ENCODE measurements at places on chromosomes 5 and 9.
A peak's percentile ranks its signal among the peaks of the same experiment; 100 is the strongest.

GRCh38 chr9:20985851-20986600 lies 45.4 kb downstream of the HACD4 start:
- DNase-seq, result no peak

DNA sequence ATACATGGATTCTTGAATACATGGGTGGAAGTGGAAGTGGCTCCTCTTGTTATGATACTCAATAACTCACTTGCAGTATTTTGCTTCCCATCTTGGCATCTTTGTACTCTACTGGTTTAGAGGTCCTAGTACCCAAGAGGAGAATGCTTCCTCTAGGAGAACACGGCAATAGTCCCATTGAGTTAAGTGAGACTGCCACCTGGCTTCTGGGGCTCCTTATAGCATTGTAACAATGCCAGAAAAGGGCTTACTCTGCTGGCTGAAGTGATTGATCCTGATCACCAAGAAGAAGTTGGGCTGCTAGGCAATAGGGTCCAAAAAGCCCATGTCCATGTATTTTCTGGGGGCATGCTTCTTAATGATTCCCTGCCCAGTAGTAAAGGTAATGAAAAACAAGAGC lies 627.6 kb upstream of the SGCD start:
- DNase-seq, result no peak

- peak; percentile 31 for DNase-seq
These were observed 2.1 kb downstream of the ANP32B start for GRCh38 chr9:97985058-97985861.

DNA sequence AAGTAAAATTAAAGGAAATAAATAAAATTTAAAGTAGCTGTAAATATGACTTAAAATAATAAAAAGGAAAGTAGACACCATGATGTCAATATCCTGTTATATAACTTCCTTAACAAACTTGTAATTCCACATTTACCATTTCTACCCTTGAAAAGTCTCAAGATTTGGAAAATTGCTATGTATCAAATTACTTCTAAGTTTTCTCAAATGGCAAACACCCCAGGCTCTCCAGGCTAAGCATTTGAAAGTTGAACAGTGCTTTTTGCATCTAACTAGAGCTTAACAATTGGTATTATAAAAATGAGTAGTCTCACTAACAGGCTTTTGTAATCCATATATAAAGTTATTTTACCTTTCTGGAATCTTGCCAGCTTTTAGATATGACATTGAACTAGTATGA lies 41.5 kb upstream of the MACIR start:
- DNase-seq, result no peak

GRCh38 chr5:139389701-139390638 lies at the start of gene MZB1:
MZB1 (minus strand) TSS chr5:139389913; CDS start chr5:139389856, 57 bp downstream.
- no peak for DNase-seq

GRCh38 chr9:107176436-107177151 lies 106.5 kb upstream of the RAD23B start:
- peak; percentile 81 for DNase-seq

DNA sequence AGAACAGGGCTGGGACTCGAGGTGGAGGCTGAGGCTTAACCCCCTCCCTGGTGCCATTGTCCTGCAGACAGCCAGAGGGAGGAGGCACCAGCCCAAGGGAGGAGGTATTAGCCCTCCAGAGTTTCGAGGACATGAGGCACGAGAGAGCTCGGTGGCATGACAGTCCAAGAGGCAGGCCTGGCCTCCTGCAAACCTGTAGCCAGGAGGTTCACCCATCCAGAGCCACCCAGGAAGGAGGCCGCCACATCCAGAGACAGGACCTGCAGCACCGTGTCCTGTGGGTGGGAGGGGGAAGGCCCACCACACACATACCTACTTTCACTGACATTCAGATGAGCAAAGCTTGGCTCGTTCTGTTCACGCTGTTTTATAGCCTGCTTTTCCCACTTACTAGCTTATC lies 75.2 kb upstream of the ADAMTS2 start:
- DNase-seq, result no peak

GRCh38 chr9:84898188-84898587 lies 228.7 kb downstream of the NTRK2 start:
- no peak for DNase-seq

- peak; percentile 62 for DNase-seq
These were observed 678 bp downstream of the SLC2A6 start for GRCh38 chr9:133477992-133478850.

DNA sequence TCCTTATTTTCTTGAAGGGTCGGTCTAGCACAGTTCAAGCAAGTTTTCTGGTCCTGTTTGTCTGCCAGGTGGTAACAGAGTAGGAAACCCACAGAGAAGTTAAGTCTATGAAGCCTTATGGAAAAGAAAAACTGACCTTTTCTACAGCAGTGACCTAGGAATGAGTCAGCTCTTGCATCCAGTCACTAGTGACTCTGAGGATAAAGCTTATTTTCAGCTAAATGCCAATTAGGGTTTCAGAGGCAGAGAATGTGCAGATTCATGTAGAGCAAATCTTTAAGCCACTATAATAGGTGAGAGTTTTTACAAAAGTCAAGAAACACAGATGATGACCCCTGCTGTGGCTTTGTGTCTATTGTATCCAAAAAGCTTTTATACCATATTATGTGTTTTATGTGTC lies 100.7 kb downstream of the CWC27 start:
- DNase-seq, result peak; percentile 75

DNA sequence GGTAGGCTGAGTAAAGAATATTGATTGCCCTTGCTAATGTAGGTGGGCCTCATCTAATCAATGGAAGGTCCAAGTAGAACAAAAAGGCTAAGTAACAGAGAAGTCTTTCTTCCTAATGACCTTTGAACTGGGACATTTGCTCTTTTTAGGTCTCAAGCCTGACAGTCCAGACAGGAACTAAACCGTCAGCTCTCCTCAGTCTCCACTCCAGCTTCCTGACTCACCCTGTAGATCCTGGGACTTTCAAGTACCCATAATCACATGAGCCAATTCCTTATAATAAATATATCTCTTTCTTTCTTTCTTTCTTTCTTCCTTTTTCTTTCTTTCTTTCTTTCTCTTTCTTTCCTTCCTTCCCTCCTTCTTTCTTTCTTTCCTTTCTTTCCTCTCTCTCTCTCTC lies 479.5 kb upstream of the PAPPA start:
- peak; percentile 32 for DNase-seq

DNA sequence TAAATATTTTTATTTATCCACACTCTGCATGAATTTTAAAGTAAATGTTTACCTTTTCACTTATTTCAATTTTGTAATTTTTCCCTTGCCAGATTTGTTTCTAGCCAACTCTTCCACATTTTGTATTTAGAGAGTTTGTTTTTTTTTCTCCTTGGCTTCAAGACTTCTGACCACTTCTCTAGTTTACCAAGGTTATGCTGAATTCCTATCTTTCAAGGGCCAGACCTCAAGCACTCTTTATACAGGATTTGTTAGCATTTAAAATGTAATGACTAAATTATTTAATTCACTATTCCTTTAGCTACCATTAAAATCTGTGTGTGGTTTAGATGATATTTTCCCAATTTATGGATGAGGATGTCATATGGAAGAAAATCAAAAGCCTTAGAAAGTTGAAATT lies 42.5 kb downstream of the MEF2C start:
- no peak for DNase-seq

DNA sequence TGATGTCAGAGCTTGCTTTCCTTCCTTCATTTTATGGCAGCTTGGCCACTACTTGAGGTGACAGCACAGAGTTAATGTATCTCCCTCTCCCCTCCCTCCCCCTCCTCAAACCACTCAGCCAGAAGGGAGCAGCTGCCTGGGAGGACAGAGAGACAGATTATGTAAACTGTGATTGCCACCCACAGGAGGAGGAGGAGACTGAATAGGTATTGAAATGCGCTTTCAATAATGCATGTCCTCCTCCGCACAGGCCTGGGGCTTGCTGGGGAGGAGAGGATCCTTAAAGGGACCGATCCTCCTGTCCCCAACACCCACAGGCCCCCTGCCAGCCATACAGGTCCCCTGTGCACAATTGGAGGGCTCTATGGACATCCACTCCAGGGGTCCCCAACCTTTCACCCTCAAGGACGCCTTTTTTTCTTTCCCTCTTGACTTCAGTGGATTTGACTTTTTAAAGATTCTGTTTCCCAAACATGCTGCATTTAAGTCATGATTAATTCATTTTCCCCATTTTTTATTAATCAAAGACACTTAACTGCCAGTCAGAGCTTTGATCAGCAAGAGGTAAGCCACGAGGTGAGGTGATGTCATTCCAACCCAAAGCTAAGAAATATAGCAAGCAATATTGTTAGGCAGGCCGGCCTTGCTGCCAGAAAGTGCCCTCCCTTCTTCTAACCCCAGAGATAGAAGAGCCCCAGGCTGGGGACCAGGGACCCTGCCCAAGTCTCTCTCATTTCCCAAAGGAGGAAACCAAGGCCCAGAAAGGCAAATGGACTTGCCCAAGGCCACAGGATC lies 47.5 kb upstream of the CPLX2 start:
- no peak for DNase-seq

- DNase-seq, result peak; percentile 81
These were observed 72.0 kb downstream of the ZFAND5 start for GRCh38 chr9:72292874-72293607.

DNA sequence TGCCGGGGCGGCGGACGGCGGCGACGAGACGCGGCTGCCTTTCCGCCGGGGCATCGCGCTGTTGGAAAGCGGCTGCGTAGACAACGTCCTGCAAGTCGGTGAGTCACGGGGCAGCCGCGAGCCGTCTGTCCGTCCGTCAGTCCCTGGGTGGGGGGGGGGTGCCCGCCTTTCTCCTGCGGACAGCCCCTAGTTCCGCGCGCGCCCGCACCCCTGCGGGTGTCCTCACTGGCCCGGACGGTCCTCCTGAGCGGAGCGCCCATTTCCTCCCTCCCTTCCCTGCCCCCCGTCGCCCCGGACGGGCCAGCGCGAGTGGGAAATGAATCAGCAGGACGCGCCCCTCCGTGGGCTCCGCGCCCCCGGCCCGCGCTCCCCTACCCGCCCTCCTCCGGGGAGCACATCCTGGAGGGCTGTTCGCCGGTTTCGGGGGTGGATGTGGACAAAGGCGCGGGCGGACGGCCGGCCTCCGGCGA lies 828 bp downstream of the ZSWIM6 start:
- peak; percentile 67 for DNase-seq

GRCh38 chr5:15940905-15941304 lies 238.7 kb downstream of the MARCHF11 start:
- DNase-seq, result no peak

GRCh38 chr9:132694144-132694543 lies 23.9 kb downstream of the GTF3C4 start:
- peak; percentile 6 for DNase-seq

- no peak for DNase-seq
These were observed 320.9 kb downstream of the DMAC1 start for GRCh38 chr9:7478646-7479045.

GRCh38 chr9:16245756-16246440 lies 624.6 kb downstream of the BNC2 start:
- DNase-seq, result no peak

- DNase-seq, result no peak
These were observed 429.0 kb downstream of the ZNF608 start for GRCh38 chr5:124317451-124317850.

GRCh38 chr5:155313518-155313917 lies 300.0 kb downstream of the KIF4B start:
- no peak for DNase-seq

- DNase-seq, result peak; percentile 76
These were observed 111.8 kb downstream of the ACTL7B start for GRCh38 chr9:108743901-108744371.

DNA sequence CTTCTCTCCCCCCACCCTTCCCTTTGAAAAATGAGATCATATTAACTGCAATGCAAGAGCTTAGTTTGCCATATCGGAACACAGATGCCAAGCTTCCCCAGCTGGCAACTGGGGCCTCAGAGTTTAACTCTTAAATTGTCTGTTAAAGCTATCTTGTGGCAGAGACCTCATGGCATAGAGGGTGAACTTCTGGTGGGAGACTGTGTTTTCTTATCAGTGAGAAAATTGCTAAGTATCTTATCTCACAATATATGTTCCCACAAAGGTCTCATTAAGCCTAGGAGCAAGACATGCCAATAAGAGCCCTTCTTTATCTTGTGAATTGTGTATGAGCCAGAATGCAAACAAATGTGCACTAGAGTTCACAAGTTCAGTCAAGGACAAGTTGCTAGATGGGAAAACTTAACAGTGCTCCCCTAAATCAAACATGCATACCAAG lies 12.3 kb downstream of the NFIB start:
- no peak for DNase-seq

DNA sequence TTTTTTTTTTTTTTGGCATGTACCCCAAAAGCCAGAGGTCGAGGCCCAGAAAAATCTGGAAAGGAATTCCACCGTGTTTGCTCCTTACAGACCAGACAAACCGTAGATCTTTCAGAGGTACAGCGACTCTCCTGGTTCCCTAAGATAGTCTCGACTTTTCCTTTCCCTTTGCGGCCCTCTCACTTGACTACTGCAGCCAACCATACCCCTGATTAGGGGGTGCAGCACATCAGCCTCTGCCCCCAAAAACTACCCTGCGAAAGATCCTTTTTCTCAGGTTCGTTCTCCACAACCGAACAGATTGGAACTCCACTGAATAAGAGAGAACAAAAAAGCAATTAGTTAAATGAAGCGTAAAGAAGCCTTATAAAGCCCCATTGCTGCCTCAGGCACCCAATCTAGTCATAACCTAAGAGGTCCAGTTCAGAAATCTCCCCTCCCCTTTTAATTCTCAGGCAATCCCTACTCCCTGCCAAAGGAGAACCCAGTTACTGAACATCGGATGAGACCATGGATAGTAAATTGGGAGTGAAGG lies 379 bp upstream of the TICAM2 start:
- no peak for DNase-seq

Data from fibroblast of skin of back (primary cell).